ENCODE measurements at places on chromosomes 5 and 9.

- DNase-seq, result no peak
These were observed 540.9 kb upstream of the WWC1 start for GRCh38 chr5:167750586-167750985.

- DNase-seq, result no peak
These were observed 141.5 kb upstream of the MTAP start for GRCh38 chr9:21660976-21661375.

DNA sequence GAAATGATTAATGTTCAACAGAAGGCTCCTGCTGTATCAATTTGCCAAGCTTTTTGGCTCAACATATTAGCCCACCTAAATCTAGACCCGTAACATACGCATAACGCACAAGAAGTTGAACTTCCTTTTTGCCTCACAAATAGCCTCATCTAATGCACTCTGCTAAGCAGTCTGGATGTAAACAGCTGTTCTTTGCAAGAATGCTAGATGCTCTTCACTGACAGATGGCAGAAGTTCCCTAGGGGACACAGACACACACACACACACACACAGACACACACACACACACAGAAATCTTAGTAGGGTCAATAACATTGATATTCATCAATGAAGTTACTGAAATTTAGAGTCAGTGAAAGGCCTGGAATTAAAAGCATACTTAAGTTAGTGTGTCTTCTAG is 13.2 kb upstream of the PCA3 start:
- DNase-seq, result no peak

- no peak for DNase-seq
These were observed 5.3 kb upstream of the TJP2 start for GRCh38 chr9:69168709-69169217.

GRCh38 chr5:150525163-150525562 is 17.2 kb downstream of the NDST1 start:
- DNase-seq, result no peak
